ENCODE measurements at places on chromosomes 3 and 15. TPM values are rescaled to one million over a fixed set of nuclear protein-coding genes. Genes with fewer than 3 reads are reported as not detected.

GRCh38 chr15:62057341-62057980, 2.8 kb downstream of the VPS13C start:
- DNase-seq = no peak

Gene DUOX1
- 0.59 TPM for total RNA-seq

Gene LRRC3B
- 0.43 TPM for total RNA-seq

Gene ALDH1A2
- 22.9 TPM for total RNA-seq

Gene GRK7
- 0.08 TPM for total RNA-seq
